Thoracic aorta (tissue), 2 donors: ENCODE measurements at places on chromosomes 2 and 18. TPM values are rescaled to one million over a fixed set of nuclear protein-coding genes. Genes with fewer than 3 reads are reported as not detected.

GRCh38 chr2:25295621-25296020 is 46.1 kb downstream of the DNMT3A start:
- no peak for DNase-seq

GRCh38 chr2:64405581-64406406 is 48.2 kb upstream of the LGALSL start:
- no peak for DNase-seq

GRCh38 chr2:146701183-146701582 is 1143.6 kb upstream of the ACVR2A start:
- DNase-seq = no peak

IL36G gene
- total RNA-seq = not detected

CNGA3 gene
- not detected for total RNA-seq

DAPL1 gene
- total RNA-seq = not detected

KIAA2012 gene
- total RNA-seq = not detected
